ENCODE measurements at places on chromosomes 6 and 20. TPM values are rescaled to one million over a fixed set of nuclear protein-coding genes. Genes with fewer than 3 reads are reported as not detected.

- DNase-seq: no peak
These were observed 13.1 kb downstream of the ITPR3 start for GRCh38 chr6:33634161-33634727.

DNA sequence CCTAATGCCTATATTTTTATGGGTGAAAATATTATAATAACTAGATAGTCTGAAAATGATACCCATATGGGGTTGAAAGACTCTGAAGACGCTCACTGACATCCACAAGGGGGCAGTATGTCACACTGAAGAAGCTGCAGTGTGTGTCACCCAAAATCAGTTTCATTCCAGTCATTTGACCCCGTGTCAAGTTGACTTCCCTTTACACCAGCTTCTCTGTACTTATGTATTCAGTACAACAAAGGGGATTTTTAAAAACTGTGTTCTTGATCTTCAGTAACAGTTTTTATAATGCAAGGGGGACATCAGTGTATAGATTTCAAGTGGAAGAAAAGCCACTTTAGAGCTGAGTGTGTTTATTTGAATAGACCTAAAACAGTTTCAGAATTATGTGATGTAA, 19.3 kb downstream of the FAXC start:
- peak; percentile 41 for DNase-seq

DNA sequence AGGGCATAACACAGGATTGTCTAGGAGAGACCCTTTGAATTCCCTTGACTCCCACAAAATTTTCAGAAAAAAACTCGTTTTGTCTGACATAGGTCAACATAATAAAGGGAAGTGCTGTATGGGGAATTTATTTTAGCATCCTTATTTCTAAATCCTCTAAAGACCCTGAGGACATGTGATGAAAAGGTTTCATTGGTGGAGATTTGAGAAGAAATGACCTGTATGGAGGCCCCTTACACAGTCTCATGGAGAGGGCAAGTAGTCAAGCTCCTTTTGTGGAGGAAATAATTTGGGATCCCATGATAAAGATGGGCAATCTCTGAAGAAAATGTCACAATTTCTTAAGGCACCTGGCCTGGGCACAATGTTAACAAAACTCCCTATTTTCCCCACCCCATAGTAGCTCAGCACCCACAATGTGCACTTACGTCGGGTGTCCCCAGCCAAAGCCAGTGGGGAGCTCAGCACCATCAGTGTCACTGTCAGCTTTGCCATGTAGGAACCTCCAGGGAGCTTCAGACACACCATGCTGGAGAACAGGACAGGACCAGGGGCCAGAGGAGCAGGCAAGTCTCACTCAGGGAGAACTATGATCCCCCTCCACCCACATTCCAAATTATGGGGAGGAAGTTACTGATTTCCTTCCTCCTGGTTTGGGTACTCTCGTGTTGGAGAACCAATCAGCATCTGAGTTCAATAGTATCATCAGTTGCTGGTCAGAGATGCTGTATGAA, at the start of gene HLA-DRB5:
TSS of gene HLA-DRB5 (minus strand) at position 591 of the 734 bp plus-strand sequence. CDS start at position 528, 63 bp downstream.
- DNase-seq: no peak

- DNase-seq: no peak
These were observed 236.6 kb upstream of the PDE10A start for GRCh38 chr6:165899611-165900010.

GRCh38 chr6:89212472-89212871, 4.7 kb downstream of the GABRR1 start:
- DNase-seq: no peak

- peak; percentile 25 for DNase-seq
These were observed 1.1 kb downstream of the ABRACL start for GRCh38 chr6:139029470-139030227.

GRCh38 chr6:150392452-150393220, 23.8 kb downstream of the IYD start:
- no peak for DNase-seq

GRCh38 chr6:2729921-2730320, 20.8 kb downstream of the MYLK4 start:
- no peak for DNase-seq

- DNase-seq: peak; percentile 26
These were observed 645 bp downstream of the DDX39B start for GRCh38 chr6:31541059-31541657.

GRCh38 chr6:136521427-136521826, 28.8 kb downstream of the MAP7 start:
- no peak for DNase-seq

DNA sequence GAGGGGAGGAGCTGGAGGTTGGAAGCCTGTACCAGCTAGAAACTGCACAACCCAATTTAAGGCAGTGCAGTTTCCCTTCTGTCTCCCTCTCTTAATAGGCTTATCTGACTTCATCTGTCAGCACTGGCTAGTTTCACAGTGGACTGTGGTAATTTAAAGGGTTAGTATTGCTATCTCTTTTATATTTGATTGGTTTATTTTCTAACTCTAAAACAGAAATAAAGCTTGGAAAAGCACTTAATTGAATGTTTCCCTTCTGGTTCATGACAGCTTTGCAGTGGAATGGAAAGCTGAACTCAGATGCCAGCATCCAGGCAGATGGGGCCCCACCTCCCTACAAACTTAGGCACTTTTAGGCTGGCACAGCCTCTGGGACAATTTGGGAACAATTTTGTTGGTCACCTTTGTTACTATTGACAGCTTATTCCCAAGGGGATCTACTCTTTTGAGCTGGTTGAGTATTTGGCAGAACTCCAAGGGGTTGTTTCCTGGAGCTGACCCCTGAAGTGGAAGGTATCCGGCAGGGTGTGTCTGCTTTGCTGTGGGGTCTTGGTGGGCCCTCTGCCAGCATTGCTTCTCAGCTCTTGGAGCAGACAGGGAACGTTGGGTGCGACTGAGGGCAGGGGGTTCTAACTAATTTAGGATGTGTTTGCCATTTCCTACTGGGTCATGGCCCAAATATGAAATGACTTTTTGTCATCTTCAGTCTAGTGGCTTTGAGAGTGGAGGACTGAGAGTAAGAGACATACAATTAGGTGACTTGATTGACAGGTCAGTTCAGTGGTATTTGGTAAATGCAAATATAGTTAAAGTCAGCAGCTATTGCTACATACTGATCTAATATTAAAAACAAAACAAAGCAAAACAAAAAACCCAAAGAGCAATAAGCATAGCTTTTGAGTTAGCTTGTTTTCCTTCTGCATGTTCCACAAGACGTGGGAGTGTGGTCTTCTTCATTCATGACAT, 9.3 kb downstream of the SH3BGRL2 start:
- no peak for DNase-seq

DNA sequence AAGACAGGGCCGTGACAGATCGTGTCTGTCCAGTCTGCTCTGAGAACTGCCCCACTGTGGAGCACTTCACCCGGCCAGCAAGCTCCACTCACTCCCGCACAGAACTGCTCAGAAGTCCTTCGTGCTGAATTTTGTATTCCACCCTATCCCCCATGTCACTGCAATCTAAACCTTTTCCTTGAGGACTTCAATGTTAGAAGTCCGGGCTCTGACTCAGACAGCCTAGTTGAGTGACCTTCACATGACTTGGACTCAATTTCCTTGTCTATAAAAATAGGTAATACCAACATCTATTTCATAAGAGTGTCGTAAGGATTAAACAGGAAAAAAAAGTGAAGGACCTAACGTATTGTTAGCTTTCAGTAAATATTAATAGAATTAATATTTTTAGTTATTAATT, 161.6 kb downstream of the QRSL1 start:
- no peak for DNase-seq

GRCh38 chr20:11027224-11027623, 353.4 kb upstream of the JAG1 start:
- DNase-seq: no peak

Gene ADAT2
- total RNA-seq: 6.2 TPM

Gene ELOVL4
- 10.4 TPM for total RNA-seq

Gene WFDC2
- 2.4 TPM for total RNA-seq

Gene RIMS1
- 1.8 TPM for total RNA-seq

Gene DACT2
- total RNA-seq: not detected

Gene TXLNB
- 0.58 TPM for total RNA-seq

Gene GNL1
- 49.0 TPM for total RNA-seq

Gene MYL9
- total RNA-seq: 1,247 TPM

Gene PLN
- 0.43 TPM for total RNA-seq

Gene KCNK16
- not detected for total RNA-seq

Gene MYLIP
- total RNA-seq: 12.9 TPM

Gene GMDS
- 12.3 TPM for total RNA-seq

Gene NKAPL
- total RNA-seq: not detected

Gene MAP3K7
- total RNA-seq: 33.8 TPM

Gene DDX27
- total RNA-seq: 38.3 TPM

Gene BTNL2
- not detected for total RNA-seq

Gene C6orf58
- total RNA-seq: not detected

Data from astrocyte (in vitro differentiated cells and primary cell).